Suppressor macrophage treated with lipopolysaccharide for 4 hours (primary cell): ENCODE measurements at places on chromosomes 6 and 20.

DNA sequence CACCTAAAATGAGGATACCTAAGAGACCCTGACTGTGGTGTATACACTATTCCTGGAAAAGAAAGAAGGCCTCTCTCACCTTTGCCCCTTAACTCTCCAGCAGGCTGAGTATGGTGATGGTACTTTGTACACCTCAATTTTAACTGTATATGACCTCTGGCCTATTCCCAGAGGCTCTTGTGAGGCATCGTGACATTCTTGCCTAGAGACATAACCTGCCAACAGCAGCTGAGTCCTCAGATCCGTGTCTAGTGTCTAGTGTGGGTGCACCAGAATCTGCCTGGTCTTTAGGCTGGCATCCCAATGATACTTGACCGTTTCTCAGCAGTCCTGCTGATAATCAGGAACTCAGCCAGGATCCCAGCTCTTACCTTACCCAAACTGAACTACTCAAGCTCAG, 20.0 kb downstream of the TP53INP2 start:
- no peak for DNase-seq

DNA sequence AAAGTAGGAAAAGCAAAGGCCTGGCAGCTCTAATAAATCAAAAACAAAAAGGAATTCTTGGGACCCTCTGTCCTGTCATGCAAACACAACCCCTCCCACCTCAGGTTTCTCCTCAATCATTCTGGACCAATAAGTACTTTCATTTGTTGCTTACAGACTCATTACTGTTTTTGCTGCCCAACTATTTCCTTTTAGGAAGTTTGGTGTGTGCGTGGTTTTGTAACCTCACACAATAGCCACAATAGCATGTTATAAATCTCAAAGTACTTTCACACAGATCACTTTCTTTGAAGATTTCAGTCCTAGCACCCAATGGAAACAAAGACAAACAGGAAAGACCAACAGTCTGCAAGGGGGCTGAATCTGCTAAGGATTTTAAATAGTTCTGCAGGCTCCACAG, 4.5 kb downstream of the MRPL14 start:
- DNase-seq = peak; percentile 28

DNA sequence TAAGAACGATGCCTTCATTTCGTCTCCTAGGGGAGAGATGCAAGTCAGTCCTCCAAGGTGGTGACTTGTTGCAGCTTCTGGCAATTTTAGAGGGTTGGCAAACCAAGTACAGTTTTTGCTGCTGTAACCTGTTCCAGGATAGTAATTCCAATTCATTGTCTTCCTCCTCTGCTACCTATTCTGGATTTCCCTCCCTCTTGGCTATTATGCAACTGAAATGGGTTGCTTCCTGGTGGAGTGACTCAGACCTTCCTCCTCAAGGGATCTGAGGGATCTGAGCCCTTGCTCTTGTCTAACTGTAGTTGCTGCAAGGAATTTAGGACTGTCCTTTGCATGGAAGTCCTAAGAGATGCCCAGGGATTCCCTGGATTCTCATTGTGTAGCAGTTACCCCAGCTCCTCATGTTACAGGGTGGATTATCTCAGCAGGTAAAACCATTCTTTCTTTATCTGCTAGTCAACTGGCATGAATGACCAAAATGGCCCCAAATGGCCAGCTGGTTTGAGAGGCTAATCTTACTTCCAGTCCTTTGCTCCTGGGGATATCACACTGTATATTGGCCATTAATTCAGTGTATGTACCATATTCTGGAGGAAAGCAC, 17.6 kb upstream of the ELMO2 start:
- DNase-seq = no peak

- no peak for DNase-seq
These were observed 28.9 kb downstream of the TREM1 start for GRCh38 chr6:41257369-41258195.

DNA sequence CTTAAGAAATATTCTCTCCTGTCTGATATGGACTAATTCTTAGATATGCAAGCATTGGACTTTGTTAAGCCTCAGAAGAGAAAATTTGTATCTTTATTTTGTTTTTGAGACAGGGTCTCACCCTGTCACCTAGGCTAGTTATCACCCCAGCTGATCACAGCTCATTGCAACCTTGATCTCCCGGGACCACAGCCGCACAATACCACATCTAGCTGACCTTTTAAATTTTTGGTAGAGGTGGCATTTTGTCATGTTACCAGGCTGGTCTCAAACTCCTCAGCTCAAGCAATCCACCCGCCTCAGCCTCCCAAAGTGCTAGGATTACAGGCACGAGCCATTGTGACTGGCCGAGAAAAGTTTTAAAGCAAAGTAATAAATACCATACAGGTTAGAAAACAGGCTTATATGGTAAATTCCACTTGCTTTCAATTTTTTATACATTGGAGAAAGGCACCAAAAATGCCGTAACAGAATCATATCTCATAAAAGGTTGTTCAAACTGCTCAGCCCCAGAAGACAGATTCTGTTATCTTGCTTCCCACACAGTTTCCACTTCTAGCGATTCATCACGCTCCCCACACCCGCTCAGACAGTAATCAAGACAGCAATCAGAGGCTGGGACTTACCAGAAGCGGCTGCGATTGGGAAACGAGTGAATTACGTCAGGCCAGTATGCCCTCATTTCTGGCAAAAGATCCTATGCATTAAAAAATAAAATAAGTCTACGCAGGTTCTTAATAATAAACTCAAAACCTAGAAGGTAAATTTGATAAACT, 13.8 kb downstream of the RNASET2 start:
- DNase-seq = peak; percentile 92

DNA sequence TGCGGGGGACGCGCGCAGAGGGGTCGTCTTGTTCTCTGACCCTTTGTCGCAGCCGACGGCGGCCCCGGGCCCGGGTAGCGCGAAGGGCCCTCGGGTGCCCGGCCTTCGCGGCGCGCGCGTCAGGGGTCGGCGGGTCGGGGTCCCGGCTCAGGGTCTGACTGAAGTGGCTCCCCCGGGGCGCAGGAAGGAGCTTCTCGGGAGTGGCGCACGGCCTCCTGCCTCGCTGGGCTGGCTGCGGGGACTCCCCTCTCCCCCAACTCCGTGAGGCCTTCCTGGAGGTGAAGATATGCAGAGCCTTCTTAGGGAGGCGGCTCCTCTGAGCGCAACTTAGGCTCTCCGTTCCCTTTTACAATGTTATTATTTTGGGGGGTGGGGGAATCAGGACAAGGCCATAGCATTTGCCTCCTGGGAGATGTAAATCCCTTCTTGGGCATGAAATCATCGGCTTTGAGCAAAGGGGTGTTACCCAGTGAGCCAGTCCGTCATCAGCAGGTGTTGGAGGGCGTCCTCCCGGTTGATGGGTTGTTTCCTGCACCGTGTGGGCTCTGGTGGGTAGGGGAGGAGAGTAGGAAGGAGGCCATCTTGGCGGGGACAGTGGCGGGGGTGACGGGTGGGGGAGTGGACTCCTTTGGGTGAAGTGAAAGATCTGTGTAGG, 523 bp downstream of the CDS2 start:
- peak; percentile 52 for DNase-seq

DNA sequence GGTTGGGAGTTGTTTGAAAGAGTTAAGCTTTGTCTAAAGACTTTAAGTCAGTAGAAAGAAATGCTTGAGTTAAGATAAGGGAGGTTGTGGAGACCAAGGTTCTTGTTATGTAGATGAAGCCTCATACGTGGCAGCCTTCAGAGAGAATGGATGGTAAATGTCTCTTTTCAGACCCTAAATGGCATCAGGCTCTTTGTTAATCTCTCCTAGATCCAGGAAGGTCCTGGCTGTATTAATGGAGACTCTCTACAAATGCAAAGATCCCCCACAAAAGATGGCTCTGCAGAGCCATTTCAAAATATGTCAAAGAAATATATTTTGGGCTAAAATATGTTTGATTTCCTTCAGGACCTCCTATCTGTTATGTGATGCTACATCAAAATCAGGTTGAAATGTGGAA, 161.6 kb downstream of the ADAT2 start:
- DNase-seq = no peak

DNA sequence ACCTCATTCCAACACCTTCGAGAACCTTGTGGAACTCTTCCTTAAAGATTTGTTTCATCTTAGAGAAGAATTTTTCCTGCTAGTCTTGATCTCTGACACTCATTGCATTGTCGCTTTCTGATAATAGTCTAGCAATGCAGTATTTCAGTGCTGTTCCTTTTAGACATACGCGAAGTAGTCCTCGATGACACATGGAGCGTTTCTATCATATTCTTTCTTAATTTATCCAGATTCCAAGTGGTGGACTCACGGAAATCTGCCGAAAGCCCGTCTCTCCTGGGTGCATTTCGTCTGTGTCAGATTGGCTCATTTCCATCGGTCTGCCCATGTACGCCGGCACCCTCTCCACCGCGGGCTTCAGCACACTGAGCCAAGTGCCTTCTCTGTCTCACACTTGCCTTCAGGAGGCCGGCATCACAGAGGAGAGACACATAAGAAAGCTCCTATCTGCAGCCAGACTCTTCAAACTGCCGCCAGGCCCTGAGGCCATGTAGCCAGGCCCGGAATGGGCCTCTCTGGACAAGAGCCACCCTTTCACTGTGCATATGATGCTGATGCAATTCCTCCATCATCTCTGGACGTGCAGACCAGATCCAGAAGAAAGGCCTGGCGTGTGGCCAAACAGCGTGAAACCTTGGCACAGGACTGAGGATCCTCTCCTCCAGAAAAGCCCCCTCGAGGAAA, 198.6 kb upstream of the UST start:
- DNase-seq = no peak

DNA sequence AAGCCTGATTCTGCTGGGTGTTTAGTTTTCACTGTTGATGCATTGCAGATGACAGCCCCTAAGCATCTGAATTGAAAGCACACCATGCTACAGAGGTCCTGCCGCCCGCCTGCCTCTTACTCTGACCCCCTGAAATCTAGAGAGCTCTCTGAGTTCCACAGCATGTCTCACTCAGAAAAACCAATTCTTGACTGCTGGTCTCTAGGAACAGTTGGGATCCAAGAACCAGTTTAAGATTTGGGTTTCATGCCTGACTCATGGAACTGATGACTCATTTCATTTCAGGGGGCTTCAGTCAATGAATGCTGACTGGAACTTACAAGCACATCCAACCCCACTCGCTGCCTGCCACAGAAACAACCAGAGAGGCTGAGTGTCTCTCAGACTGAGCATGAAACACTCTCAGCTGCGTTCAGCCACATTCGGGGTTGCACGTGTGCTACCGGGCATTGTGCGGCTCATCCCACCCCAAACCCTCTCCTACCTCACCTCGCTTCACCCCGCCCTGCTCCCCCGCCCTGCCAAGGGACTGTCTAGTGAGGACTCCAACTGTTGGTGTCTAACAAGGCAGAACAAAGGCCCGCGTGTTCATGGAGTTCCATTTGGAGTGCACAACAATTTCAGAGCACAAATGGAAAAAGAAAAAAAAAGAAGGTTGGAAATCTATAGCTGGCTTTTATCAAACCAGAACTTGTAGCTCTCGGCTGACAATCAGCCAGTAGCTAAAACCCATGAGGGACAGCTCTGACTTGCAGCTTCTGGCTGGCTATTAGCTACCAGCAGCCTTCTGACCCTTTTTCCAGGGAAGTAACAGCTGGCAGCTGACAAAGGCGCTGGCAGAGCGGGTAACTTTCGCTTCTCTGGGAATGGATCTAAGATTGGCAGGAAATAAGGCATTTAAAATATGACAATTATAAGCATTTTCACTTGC, 20.0 kb upstream of the TRAF3IP2 start:
- DNase-seq = no peak

GRCh38 chr6:150535151-150535804, 64.4 kb upstream of the PLEKHG1 start:
- DNase-seq = no peak

DNA sequence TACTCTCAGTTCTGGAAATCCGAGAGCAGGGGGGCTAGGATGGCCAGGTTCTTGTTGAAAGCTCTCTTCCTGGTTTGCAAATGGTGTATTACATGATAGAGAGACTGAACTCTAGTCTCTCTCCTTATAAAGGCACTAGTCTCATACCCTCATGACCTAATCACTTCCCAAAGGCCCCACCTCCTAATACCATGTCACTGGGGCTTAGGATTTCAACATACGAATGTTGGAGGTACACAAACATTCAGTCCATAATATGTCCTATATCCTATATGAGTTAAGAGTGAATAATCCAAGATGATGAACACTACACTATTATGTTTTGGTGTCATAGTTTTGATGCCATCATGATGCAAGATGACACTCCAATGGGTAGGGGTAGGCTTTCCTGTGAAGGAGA, 20.0 kb upstream of the TXLNB start:
- DNase-seq = peak; percentile 76

DNA sequence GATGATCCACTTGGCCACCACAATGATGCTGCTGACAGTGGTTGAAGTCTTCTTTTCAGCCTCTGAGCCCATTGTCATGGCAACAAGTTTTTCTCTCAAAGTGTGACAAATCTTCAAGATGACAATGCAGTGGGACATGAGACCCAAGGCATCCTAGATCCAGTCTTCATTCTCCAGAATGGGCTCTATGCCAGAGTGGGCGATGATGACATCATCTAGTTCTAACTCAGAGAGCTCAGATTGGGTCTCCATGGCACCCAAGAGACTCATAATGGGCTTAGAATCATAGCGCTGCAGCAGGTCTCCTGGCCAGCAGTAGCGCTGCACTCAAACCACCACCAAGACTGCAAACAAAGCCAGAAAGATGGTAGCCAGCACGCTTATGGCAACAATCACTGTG, 973.6 kb downstream of the EYS start:
- no peak for DNase-seq

DNA sequence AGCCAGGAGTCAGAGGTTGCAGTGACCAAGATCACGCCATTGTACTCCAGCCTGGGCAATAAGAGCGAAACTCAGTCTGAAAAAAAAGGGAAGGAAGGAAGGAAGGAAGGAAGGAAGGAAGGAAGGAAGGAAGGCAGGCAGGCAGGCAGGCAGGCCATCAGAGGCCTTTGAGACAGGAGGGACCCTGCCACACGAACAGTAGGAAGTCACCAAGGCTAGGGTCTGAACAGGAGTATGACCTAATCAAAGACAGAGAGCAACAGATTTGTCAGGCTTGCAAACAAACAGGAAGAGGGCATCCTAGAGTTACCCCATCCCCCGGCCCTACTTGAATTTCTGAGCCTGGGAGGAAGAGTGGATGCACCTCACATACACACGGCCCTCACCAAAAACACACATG, 67.1 kb downstream of the FGD2 start:
- no peak for DNase-seq

DNA sequence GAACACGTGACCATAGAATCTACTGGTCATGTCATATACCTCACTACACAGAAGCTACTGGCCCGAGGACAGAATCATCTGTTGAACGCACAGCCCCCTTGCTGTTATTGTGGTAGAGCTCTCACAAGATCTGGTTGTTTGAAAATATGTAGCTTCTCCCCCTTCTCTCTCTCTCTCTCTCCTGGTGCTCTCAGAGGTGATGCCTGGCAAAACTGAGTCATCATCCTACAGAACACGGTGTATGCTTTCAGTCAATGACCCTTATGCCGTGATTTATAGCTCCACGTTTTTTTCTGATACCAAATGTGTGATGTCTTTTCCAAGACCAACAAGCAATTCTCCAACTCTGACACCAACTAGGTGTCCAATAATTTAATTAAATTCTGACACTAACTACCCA, 13.0 kb upstream of the RBM24 start:
- DNase-seq = no peak
